ENCODE measurements at places on chromosomes 4 and X.
A peak's percentile ranks its signal among the peaks of the same experiment; 100 is the strongest.

GRCh38 chr4:1964443-1964842, 44.3 kb downstream of the NELFA start:
- peak; percentile 68 for DNase-seq

DNA sequence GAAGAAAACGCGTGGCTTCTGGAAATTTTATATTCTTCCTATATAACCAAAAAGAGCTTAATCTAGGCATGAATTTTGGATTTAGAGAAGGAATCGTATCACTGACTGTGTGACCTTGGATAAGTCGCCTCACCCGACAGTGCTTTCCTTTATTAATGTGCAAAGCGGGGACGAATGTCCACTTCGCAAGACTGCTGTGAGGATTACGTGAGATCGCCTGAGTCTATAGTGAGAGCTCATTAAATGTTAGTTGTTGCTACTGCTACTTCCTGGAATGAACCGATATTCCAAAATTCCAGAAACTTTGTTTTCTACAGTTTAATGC, 448 bp upstream of the TBC1D8B start:
- DNase-seq, result peak; percentile 8

GRCh38 chrX:78514852-78515251, 144.3 kb downstream of the RTL3 start:
- peak; percentile 90 for DNase-seq

DNA sequence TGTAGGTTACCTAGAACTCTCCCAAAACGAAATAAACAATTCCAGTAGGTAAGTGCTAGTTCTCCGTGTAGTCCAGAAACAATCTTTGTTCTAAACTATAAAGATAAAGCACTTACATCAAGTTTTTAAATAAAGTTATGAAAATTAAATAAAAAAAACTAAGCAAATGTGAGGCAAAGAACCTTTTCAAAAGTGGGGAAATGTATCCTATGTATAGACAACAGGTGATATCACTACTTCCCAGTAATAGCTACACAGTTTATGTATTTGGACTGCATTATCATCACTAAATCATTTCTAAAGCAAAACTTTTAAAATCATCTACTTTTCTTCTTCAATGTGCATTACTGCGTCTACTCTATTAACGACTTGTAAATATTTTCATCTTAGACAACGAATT, 2.0 kb downstream of the YTHDC1 start:
- no peak for DNase-seq

GRCh38 chr4:159191989-159192388, 89.1 kb downstream of the RAPGEF2 start:
- DNase-seq, result peak; percentile 92

DNA sequence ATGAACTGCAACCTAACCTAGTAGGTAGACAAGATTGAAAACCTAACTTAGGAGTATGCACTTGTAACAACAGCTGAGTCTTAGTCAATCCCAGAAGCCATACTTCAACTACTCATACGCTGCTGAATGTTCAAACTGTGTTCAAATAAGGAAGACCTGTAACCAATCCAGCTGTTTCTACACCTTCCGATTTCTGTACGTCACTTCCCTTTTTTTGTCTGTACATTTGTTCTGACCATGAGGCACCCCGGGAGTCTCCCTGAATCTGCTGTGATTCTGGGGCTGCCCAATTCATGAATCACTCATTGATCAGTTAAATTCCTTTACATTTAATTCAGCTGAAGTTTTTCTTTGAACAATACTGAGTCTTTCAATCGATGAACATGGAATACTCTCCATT, 89.5 kb downstream of the BMP3 start:
- no peak for DNase-seq

GRCh38 chr4:147015491-147015890, 69.8 kb upstream of the TTC29 start:
- DNase-seq, result no peak

GRCh38 chrX:15269120-15269519, 763 bp downstream of the ASB9 start:
- no peak for DNase-seq

- peak; percentile 86 for DNase-seq
Measured at GRCh38 chr4:81260443-81261101, 45.5 kb upstream of the PRKG2 start.

- DNase-seq, result peak; percentile 60
Measured at GRCh38 chr4:52659722-52660261, 691 bp upstream of the USP46 start.

DNA sequence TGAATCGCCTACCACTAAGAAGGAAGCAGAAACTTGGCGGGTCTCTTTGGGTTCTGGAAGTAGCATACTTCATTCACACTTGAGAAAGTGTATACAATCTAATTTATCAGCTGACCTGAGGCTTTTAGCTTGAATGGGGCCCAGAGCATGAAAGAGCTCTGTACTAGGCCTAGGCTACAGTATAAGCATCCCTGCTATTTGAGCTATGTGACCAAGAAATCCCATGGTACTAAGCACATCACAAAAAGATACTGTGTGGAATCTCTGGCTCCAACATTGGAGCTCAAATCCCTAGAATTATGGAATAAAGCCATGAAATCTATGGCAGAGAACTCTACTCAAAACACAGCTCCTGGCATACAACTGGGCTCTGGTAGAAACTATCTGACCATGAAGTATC, 43.9 kb upstream of the CCDC149 start:
- DNase-seq, result no peak

- no peak for DNase-seq
Measured at GRCh38 chr4:147840838-147841738, 109.2 kb downstream of the ARHGAP10 start.

DNA sequence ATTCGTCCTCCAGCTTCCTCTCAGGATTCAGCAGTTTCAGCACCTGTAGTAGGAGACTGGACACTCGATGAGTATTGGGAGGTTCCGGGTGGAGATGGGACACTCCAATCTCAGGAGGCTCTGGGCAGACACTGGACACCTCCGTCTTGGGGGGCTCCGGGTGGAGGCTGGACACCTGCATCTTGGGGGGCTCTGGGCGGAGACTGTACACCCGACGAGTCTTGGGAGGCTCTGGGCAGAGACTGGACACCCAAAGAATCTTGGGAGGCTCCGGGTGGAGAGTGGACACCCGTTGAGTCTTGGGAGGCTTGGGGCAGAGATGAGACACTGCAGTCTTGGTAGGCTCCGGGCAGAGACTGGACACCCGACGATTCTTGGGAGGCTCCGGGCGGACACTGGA, 28.7 kb upstream of the LANCL3 start:
- no peak for DNase-seq

GRCh38 chr4:122917731-122918130, 4.7 kb downstream of the NUDT6 start:
- no peak for DNase-seq

DNA sequence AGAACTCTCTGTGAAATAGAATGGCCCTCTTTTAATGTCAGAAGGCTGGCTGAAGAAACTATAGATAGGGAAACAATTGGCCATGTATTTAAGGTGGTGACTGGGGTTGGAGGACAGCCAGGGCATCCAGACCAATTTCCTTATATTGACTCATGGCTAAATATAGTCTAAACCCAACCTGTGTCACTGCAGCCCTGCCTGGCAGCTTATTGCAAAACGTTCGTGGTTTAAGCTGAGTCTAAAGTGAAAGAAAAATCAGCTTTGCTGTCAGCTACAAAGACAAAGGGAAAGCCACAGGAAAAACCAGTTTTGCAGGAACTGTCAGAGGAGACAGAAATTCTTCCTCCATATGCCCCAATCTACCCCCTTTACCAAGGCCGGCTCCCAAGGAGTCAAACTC, 902.8 kb upstream of the NDST4 start:
- peak; percentile 12 for DNase-seq

DNA sequence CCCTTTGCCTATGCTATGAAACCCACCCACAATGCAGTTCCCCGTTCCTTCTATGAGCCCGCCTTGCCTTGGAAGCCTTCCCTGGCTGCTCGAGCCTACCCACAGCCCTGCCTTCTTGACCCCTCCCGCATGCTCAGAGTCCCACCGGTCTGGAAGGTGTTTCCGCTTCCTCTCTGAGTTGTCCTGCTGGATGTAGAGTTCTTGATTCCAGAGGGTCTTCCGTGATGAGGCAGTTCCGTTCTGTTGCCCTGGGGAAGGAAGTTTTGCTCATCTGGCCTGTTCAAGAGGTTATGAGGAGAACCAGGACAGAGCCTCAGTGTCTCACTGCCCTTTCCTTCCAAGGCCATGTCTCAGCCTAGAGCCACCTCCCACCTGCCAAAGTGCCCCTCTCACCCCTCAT, 7.5 kb downstream of the GPKOW start:
- no peak for DNase-seq

- DNase-seq, result no peak
Measured at GRCh38 chr4:85725721-85726170, 250.8 kb downstream of the ARHGAP24 start.

DNA sequence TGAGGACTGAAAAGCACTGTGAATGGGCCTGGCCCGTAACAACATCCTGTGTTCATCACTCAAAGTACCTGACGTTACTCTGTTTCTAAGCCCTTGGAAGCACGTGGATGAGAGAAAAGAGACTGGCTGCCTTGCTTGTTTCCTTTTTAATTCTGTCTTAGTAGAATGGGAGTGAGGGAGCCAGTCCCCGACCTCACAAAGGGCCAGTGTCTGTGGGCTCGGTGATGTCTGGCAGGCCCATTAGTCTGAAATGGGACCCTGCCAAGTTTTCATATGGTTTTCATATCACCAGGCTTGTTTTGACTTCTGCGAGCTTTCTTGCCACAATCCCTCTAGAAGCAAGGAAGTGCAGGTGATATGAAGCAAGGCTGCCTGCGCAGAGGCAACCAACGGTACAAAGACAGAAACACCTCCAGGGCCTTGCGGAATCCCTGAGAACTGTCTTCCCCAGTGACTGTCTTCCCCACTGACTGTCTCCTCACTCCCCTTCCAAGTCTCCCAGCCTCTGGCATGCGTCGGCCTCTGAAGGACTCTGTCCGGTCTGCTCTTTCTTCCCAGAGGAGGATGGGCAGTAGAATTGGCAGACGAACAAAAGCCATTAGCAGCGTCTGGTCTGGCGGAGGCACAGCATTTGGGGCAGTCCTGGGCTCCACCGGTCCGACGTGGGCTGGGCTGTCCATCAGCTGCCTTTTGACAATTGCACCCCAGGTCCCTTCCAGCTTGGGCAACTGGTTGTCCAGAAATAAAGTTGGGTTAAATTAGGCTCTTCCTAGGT, 20.2 kb upstream of the RASL11B start:
- DNase-seq, result no peak

- DNase-seq, result no peak
Measured at GRCh38 chr4:53790286-53790685, 199.0 kb upstream of the LNX1 start.

DNA sequence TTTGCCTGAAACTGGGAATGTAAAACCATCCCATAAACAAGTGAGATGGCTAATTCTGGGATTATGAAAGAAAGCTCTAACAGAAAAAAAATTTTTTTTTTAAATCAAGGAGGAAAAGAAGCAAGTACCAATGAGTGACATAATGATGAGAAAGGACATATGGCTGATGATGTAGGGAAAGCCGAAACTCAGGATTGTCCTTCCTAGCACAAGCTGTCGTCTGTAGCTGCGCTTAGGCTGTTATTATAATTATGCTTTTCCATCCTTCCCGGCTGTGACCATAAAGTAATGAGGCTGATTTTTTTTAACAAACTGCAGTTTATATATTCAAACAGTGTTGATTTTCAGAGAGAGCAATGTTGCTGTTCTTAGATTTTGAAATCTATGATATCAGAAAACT, 209.8 kb upstream of the NOCT start:
- DNase-seq, result no peak

- DNase-seq, result peak; percentile 22
Measured at GRCh38 chrX:47483306-47484268, 565 bp upstream of the ZNF41 start.

DNA sequence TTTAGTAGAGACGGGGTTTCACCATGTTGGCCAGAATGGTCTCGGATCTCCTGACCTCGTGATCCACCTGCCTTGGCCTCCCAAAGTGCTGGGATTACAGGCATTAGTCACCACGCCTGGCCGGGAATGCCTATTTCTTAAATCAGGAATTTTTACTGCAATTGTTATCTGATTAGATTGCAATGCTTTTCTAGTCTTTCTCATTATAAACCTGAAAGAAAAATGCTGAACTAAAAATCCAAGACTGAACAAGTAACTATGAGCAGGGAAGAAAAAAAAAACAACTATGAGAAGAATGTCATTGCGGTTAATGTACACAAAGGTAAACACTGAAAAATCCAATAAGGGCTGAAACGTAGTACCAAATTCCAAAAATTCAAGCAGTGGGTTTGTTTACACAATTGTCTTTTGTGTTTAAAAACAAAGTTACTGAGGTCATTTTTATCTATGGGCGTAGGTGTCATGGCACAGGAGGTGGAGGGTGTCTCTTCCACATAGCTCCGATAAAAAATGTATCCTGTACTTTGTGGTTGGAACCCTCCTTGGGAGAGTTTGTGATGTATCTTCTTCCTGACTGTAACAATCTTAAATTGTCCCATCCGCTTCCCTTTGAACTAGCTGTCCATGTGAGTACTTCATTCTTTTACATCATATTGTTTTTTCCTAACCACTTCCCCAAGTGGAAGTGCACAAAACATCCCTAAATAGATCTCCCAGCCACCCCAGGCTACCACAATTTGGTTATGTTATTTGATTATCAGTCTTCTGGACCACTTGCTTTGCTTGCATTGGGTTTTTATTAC, 11.1 kb upstream of the TMEM156 start:
- no peak for DNase-seq

- peak; percentile 78 for DNase-seq
Measured at GRCh38 chr4:6493658-6494304, 21.4 kb upstream of the PPP2R2C start.

- DNase-seq, result no peak
Measured at GRCh38 chr4:32864713-32865351, 2144.7 kb downstream of the PCDH7 start.

- peak; percentile 63 for DNase-seq
Measured at GRCh38 chr4:86935566-86935852, 698 bp downstream of the AFF1 start.

DNA sequence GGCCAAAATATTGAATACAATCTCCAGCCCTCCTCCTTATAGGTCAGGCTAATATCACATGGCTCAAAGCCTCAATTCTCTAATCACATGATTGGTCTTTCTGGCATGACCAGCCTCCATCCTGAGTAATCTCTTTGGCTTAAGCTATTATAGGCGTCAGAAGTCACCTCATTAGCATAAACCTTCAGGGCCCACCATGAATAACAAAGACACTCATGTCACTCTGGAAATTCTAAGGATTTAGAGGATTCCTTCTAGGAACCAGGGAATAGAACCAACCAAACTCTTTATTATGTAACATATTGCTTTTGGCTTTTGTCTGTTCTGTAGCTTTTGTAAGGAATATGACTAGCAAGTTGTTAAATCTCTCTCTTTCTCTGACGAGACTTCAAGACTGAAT, 109.2 kb upstream of the IGFBP7 start:
- peak; percentile 37 for DNase-seq

DNA sequence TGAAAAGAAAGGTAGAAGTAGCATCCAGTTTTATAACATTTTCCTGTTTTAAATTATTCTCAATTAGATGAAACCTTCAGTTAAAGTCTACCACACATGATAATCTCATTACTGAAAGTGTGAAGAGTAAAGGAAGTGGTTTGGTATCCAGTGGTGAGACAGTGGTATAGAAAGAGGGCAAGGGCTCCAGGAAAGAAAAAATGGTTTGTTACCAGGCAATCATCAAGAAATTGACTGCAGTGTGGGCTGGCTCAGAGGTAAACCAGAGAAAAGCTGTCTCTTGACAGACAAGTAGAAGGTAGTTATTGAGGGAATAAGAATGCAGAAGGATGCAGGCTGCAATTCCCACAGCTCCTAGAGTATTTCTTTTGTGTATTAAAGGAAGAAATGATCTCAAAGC, 406.2 kb downstream of the TLL1 start:
- no peak for DNase-seq

- DNase-seq, result no peak
Measured at GRCh38 chr4:85565761-85566480, 91.0 kb downstream of the ARHGAP24 start.

GRCh38 chrX:44914532-44915198, 41.7 kb downstream of the KDM6A start:
- DNase-seq, result no peak
